Small intestine (tissue), 16 donors: ENCODE measurements at places on chromosomes 12 and 14.

DNA sequence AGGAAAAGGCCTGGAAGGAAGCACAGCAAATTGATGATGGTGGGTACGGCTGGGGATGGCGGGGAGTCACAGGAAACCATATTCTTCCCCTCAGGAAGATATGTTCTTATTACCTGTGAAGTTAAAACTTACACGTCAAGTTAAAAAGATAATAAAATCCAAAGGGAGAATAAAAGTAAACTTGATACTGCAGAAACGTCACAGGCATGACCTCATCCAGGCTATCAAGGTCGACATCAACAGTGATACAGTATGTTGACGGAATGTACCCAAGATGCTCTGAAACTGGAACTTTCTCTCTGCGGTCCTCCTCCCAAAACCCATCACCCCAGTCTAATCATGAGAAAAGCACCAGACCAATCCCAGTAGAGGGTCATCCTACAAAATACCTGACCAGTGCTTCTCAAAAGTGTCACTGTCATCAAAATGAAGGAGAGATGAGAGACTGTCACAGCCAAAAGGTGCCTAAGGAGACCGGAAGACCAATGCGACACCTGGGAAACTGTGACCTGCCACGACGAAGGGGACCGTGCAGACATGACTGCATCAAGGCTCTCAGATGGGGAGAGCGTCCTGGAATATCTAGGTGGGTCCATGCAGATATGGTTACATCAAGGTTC, 74.6 kb downstream of the SCARB1 start:
- H3K27ac ChIP-seq: no peak overlapping the region
- H3K4me3 ChIP-seq: no peak overlapping the region
- H3K27me3 ChIP-seq: no peaks in the 10 kb centered on the region
- H3K36me3 ChIP-seq: peaks cover 5% of the 10 kb centered on the region

DNA sequence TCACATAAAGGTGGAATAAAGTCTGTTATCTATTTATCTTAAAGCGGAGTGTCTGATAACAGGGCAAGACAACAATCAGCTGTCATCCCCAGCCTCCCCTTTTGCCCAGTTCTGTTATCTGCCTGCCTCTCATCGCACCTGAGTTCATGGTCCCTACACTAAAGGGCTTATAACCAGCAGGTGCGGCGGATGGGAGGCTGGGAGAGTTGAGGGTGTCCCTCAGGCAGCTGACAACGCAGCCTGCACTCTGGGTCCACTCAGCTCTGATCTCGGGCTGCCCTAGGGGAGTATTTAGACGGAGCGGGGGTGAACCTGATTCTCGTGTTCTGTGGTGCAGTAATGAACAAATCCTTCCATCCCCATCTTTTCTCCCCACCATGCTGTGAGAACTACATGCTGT, 34.0 kb upstream of the JDP2 start:
- no peak overlapping the region for H3K4me3 ChIP-seq
- DNase-seq: peak; percentile 20
- H3K36me3 ChIP-seq: no peaks in the 10 kb centered on the region
- H3K4me1 ChIP-seq: no peaks in the 10 kb centered on the region
- H3K27me3 ChIP-seq: no peaks in the 10 kb centered on the region
- H3K27ac ChIP-seq: no peak overlapping the region

DNA sequence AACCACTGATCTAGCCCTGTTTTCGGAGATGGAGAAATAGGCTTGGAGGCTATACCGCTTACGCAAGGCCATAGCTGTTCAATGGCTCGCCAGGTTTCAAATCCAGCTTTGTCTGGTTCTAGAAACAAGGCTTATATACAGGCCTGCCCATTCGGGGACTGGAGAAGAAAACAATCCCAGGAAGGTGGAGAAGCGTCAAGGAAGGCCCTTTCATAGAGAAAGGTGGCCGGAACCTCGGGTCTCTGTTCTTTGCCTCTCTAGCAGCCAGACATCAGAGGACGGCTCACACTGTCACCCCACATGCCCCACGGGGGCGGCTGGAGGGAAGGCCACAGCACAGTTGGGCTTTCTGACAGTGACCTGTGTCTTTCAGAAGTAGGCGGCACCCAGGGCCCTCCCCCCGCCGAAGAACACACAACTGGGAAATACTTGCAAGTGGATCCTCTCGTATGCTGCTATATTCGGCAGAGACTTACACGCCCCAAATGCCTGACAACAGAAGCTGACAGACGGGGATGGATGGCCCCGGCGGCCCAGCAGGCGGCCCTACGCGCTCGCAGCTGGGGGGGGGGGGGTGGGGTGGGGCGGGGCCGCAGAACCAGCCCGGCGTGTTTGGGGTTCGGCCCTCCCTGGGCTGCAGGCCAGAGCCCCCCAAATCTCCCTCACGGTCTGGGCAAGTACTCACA, 4.5 kb upstream of the SETD1B start:
- DNase-seq: peak; percentile 76
- peak overlapping the region; percentile 99 for H3K4me3 ChIP-seq
- peaks cover 49% of the 10 kb centered on the region for H3K4me1 ChIP-seq
- no peaks in the 10 kb centered on the region for H3K27me3 ChIP-seq

- no peak overlapping the region for H3K27ac ChIP-seq
- no peak for DNase-seq
- no peak overlapping the region for H3K4me3 ChIP-seq
- H3K4me1 ChIP-seq: no peaks in the 10 kb centered on the region
- no peaks in the 10 kb centered on the region for H3K36me3 ChIP-seq
- no peaks in the 10 kb centered on the region for H3K27me3 ChIP-seq
Observed at GRCh38 chr12:68185598-68185997, 26.1 kb upstream of the IFNG start.

- H3K27me3 ChIP-seq: peaks cover 4% of the 10 kb centered on the region
- no peaks in the 10 kb centered on the region for H3K4me1 ChIP-seq
- no peak overlapping the region for H3K27ac ChIP-seq
Observed at GRCh38 chr12:22115711-22116110, 69.7 kb downstream of the CMAS start.

DNA sequence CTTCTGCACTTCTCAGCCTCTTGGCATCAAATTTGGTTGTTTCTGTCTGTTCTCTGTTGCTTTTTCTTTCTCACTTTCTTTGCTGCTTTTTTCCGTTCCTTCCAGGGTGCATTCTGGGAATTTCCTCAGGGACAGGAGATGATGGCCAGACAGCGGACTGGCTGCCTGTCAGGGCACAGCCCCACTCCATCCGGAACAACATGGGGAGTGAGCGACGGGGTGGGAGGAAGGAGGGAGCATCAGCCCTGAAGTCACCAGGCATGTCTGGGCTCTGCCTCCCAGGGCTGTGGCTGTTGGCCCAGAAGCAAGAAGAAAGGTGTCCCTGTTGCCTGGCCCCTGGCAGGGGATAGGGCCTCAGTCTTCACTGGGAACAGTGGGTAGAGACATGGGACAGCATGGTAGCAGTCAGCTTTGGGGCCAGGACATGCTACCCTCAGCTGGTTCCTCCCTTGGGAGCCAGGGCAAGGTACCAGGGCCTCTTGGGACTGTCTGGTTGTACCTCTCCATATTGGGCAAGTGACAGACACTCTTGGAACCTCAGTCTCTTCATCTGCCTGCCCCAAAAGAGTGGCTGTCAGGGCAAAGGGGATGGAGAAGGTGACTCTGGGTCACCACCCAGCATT, 8.6 kb downstream of the PGF start:
- peaks cover 43% of the 10 kb centered on the region for H3K4me1 ChIP-seq
- no peak overlapping the region for H3K4me3 ChIP-seq
- H3K27me3 ChIP-seq: no peaks in the 10 kb centered on the region
- H3K36me3 ChIP-seq: no peaks in the 10 kb centered on the region

- H3K36me3 ChIP-seq: no peaks in the 10 kb centered on the region
- no peaks in the 10 kb centered on the region for H3K27me3 ChIP-seq
- no peak overlapping the region for H3K27ac ChIP-seq
- H3K4me3 ChIP-seq: no peak overlapping the region
- DNase-seq: no peak
- no peaks in the 10 kb centered on the region for H3K4me1 ChIP-seq
Observed at GRCh38 chr12:130251236-130251780, 86.4 kb upstream of the PIWIL1 start.

- H3K27ac ChIP-seq: no peak overlapping the region
- no peaks in the 10 kb centered on the region for H3K36me3 ChIP-seq
- H3K27me3 ChIP-seq: no peaks in the 10 kb centered on the region
Observed at GRCh38 chr12:116404913-116405611, 127.6 kb upstream of the MED13L start.

- no peak overlapping the region for H3K4me3 ChIP-seq
- peak overlapping the region; percentile 35 for H3K27ac ChIP-seq
- no peaks in the 10 kb centered on the region for H3K36me3 ChIP-seq
- peaks cover 32% of the 10 kb centered on the region for H3K4me1 ChIP-seq
- peak; percentile 86 for DNase-seq
Observed at GRCh38 chr14:75223664-75224154, 47.3 kb upstream of the TMED10 start.

GRCh38 chr14:91303091-91303923, 58.8 kb upstream of the GPR68 start:
- no peak overlapping the region for H3K27ac ChIP-seq
- H3K36me3 ChIP-seq: peaks cover 26% of the 10 kb centered on the region
- no peak overlapping the region for H3K4me3 ChIP-seq
- peak; percentile 26 for DNase-seq

GRCh38 chr14:63182968-63183367, 21.3 kb upstream of the RHOJ start:
- no peaks in the 10 kb centered on the region for H3K27me3 ChIP-seq
- no peak overlapping the region for H3K4me3 ChIP-seq
- no peak for DNase-seq
- H3K27ac ChIP-seq: no peak overlapping the region
- no peaks in the 10 kb centered on the region for H3K4me1 ChIP-seq
- H3K36me3 ChIP-seq: no peaks in the 10 kb centered on the region

DNA sequence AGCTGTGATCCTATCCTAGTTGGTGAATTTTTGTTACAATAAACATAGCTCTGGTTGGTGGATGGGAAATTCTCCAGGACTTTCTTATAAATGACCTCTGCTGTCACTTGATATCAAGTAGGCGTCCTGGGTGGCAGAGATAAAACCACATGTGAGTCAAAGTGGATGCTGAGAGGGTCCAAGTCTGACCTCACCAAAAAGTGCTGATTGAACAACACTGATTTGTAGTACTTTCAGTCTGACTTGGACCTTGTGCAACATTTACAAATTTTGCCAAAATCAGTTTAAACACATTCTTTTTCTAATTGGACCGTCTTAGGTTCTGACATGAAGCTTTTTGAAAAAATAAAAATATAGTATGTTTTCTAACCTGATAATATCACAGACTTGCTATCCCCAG, 585.6 kb downstream of the GALC start:
- no peaks in the 10 kb centered on the region for H3K36me3 ChIP-seq
- H3K27ac ChIP-seq: no peak overlapping the region
- no peak for DNase-seq
- no peaks in the 10 kb centered on the region for H3K27me3 ChIP-seq
- H3K4me3 ChIP-seq: no peak overlapping the region

- H3K27ac ChIP-seq: no peak overlapping the region
- no peak overlapping the region for H3K4me3 ChIP-seq
- no peaks in the 10 kb centered on the region for H3K27me3 ChIP-seq
Observed at GRCh38 chr14:56107615-56108014, 10.6 kb upstream of the PELI2 start.

DNA sequence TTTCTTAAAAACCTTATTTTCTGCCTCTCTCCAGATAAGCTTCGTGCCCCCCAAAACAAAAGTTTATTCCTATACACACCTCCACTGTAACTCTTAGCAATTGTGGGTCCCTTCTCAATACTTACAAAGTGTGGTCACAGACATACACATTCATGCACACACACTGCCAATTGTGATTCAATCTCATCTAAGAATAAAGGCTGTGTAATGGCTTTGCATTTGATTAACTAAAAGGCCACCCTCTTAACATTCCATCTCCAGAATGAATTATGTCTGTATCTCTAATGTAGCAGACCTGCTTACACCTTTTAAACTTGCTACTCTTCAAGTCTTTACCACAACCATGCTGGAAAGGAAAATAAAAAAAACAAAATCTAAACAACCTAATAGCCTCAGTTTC, 49.5 kb downstream of the MYF5 start:
- no peaks in the 10 kb centered on the region for H3K36me3 ChIP-seq
- no peak overlapping the region for H3K27ac ChIP-seq
- no peak overlapping the region for H3K4me3 ChIP-seq
- DNase-seq: no peak
- no peaks in the 10 kb centered on the region for H3K27me3 ChIP-seq

- no peak overlapping the region for H3K4me3 ChIP-seq
- peak overlapping the region; percentile 86 for H3K27ac ChIP-seq
- DNase-seq: peak; percentile 91
- H3K27me3 ChIP-seq: no peaks in the 10 kb centered on the region
Observed at GRCh38 chr12:93019975-93020630, 91.0 kb upstream of the EEA1 start.

DNA sequence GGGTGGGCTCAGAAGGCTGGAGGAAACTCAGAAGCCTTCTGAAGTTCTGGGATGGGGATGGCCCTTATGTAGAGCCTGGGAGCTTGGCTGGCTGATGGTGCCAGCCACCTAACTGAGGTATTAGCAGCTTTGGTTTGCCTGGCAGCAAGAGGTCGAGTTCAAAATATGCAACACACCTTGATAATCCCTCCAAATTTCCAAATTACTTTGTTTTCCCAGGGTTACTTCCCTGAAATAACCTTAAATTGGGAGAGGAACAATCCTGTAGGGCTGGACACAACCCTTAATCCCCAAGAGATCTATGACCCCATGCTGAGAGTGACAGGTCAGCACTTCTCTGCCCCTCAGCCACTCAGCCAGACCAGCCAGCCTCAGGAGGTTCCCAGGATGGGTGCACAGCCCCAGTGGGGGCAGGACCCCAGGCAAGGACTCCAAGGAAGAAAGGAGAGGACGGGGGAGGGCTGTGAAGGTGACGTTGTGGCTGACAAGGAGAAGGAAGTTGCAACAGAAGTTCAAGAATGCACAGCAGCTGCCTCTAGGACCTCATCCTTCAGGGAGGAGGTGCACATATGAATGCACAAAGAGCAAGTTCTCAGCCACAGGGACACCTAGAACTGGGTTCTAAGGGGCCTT, 18.6 kb upstream of the KRT77 start:
- DNase-seq: no peak
- no peaks in the 10 kb centered on the region for H3K36me3 ChIP-seq
- H3K4me1 ChIP-seq: no peaks in the 10 kb centered on the region
- H3K27ac ChIP-seq: no peak overlapping the region

DNA sequence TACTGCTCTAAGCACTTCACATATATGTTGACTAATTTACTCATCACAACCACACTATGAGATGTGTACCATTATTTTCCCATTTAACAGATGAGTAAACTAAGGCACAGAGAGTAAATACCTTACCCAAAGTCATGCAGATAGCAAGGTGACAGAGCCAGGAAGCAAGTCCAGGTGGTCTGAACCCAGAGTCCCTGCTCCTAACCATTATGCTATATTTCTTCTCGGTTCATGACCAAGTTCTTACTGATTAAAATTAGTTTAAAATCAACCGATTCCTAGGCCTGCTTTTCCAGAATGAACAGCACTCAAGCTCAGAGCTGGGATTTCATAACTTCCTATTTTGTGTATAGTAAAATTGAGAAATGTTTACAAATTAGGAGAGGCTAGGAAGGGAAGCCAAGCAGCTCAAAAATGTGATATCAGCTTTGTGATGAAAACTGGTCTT, 85.5 kb upstream of the EGLN3 start:
- peak overlapping the region; percentile 77 for H3K27ac ChIP-seq
- DNase-seq: no peak
- H3K4me3 ChIP-seq: no peak overlapping the region
- H3K27me3 ChIP-seq: no peaks in the 10 kb centered on the region

- no peaks in the 10 kb centered on the region for H3K27me3 ChIP-seq
- no peaks in the 10 kb centered on the region for H3K36me3 ChIP-seq
- no peak overlapping the region for H3K27ac ChIP-seq
- no peak for DNase-seq
- no peak overlapping the region for H3K4me3 ChIP-seq
Observed at GRCh38 chr14:105391541-105391940, 6.8 kb upstream of the TEX22 start.

- no peaks in the 10 kb centered on the region for H3K4me1 ChIP-seq
- H3K4me3 ChIP-seq: no peak overlapping the region
- H3K27ac ChIP-seq: no peak overlapping the region
- no peaks in the 10 kb centered on the region for H3K36me3 ChIP-seq
- no peak for DNase-seq
Observed at GRCh38 chr14:71231521-71232393, 324.5 kb downstream of the PCNX1 start.
